ENCODE measurements at places on chromosomes 5 and 9.

GRCh38 chr9:105258225-105258737 is 13.8 kb downstream of the SLC44A1 start:
- no peak for DNase-seq

GRCh38 chr9:125961072-125961471 is 213.9 kb downstream of the PBX3 start:
- DNase-seq, result peak; percentile 88

GRCh38 chr5:668283-668995 is 24.7 kb downstream of the TPPP start:
- no peak for DNase-seq

- no peak for DNase-seq
These were observed 15.3 kb downstream of the MTMR12 start for GRCh38 chr5:32297181-32298058.

- DNase-seq, result peak; percentile 41
These were observed 359.3 kb upstream of the CDH18 start for GRCh38 chr5:20347334-20347733.

DNA sequence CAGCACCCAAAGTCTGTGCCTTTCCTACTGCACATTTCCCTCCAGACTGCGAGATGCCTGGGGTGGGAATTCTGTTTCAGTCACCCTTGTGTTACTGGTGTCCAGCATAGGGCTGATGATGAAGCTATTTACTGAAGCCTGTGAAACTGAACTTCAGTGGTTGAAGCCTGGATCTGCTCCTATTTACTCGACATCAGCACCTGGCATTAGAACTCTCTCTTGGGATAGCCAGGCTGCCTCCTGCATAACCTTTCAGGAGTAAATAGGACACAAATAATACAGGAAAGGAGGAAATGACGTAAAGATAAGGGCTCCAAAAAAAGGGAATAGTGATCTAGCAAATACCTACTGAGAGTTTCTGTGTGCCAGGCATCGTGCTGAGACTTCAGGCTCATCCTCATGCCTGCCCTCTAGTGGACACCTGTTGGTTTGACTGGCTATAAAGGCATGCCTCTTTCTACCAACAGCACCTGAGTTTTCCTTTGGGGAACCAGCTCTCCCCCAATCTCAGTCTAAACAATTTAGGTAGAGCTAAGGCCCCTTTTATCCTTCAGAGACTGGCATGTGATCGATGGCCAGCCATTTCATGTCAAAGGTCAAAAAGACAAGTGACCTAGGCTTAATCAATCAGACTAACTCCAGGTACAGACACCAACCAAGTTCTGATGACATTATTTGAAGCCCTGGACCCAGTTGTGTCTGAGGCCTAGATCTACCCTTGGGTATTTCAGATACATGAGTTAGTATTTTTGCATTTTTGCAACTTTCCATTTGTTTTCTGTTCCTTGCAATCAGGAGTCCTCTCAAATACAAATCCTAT is 192.1 kb upstream of the TRIM32 start:
- DNase-seq, result no peak

- DNase-seq, result peak; percentile 18
These were observed 88.8 kb upstream of the DMRT1 start for GRCh38 chr9:752681-753200.

DNA sequence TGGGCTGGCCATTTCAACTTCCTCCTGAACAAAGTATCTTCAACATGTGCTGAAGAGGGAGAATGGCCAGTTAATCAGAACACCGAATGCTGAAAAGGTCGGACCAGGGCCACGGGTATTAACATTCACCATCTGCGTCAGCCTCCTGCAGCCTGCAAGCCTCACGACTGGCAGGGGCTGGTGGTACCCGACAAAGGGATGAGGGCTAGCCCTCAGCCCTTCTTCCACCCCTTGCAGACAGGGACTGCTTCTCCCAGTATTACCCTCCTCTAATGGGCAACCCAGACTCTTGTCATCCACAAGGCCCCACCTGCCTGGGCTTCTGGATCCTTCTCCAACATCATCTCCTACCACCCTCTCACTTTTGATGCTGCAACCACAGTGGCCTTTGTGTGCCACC is 246.6 kb downstream of the FSTL4 start:
- no peak for DNase-seq

GRCh38 chr5:127297348-127298035 is 6.9 kb downstream of the MEGF10 start:
- no peak for DNase-seq

- DNase-seq, result peak; percentile 80
These were observed 31.6 kb downstream of the LMNB1 start for GRCh38 chr5:126808521-126808988.

DNA sequence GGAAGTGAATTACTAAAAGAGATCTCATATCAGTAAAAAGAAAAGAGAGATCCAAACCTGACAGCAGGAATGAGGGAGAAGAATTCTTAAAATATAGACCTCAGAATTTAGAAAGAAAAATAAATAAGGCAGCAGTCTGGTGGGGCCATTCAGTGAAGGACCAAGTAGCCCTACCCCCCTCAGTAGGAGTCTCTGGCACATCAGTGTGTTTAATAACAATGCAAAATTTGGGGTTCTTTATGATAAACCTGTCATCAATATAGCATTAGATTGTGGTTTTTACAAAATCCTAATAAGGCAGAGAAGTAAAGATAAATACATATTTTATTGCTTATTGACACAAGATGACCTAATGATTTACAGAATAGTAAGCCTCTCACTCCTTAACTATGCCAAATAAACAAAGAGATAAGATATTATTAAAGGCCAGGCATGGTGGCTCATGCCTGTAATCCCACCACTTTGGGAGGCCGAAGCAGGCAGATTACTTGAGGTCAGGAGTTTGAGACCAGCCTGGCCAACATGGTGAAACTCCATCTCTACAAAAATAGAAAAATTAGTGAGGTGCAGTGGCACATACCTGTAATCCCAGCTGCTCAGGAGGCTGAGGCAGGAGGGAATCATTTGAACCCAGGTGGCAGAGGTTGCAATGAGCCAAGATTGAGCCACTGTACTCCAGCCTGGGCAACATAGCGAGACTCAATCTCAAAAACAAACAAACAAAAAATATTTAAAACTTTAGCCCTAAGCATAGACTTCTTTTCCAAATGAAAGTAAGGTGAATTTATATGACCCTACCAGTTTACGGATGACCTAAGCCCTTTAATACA is 108.6 kb downstream of the BASP1 start:
- no peak for DNase-seq

DNA sequence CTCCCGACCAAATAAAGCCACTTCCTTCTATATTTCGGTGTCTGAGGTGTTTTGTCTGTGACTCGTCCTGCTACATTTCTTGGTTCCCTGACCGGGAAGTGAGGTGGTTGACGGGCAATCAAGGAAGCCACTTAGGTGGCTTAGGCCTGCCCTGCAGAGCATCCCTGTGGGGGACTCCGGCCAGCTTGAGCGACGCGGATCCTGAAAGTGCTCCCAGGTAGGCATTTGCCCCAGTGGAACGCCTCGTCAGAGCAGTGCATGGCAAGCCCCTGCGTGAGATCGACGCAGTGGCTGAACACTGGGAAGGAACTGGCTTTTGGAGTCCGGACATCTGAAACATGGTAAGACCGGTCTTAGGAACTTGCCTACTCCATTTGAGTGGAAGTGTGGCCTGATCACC is 157.2 kb upstream of the COX7C start:
- DNase-seq, result no peak

DNA sequence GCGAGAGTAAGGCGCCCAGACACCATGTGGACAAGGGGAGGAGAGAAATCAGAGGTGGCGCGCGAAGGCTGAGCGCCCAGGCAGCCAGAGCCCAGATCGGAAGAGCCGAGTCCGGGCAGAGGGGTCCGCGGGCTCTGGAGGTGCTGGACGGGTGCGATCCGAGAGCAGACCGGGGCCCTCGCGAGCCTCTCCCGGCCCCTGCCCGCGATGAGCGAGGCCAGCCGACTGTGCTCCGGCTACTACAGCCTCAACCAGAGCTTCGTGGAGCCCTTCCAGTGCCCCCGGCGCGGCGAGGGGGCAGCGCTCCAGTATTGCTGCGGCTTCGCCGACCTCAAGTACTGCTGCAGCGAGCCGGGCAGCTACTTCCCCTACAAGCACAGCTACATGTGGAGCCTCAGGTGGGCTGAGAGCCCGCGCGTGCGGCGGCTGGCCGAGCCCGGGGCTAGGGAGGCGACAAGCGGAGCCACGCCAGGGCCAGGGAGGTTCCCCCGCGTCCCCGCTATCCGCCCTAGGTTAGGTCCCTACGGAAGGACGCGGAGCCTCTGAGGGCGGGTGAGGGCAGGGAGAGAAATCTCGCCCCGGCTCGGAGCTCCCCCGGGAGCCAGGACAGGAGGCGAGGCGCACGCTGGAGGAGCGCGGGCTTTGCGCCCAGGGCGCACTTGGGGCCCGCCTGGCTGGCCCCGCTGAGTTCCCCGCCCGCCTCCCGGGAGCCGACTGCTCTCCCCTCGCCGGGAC is at the start of gene SHISAL2B:
SHISAL2B (plus strand) TSS at position 87 of the 735 bp plus-strand sequence; CDS start at position 208, 121 bp downstream.
- DNase-seq, result no peak

GRCh38 chr5:149453618-149454415 is 74.7 kb upstream of the IL17B start:
- DNase-seq, result no peak

GRCh38 chr9:68546596-68547390 is 6.1 kb upstream of the TMEM252 start:
- DNase-seq, result peak; percentile 93

DNA sequence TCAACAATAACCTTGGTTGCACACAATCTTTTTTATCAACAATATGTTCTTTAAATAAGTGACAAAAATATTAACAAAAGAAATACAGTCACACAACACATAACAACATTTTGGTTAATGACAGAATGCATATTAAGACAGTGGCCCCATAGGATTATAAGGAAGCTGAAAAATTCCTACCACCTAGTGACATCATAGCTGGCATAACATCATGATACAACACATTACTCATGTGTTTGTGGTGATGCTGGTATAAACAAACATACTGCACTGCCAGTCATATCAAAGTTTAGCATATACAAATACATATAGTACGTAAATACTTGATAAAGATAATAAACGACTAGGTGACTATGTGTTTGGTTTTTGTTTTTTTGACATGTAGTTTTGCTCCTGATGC is 344.8 kb upstream of the POU5F2 start:
- DNase-seq, result no peak

- DNase-seq, result no peak
These were observed 105.5 kb downstream of the AUH start for GRCh38 chr9:91256235-91256634.

DNA sequence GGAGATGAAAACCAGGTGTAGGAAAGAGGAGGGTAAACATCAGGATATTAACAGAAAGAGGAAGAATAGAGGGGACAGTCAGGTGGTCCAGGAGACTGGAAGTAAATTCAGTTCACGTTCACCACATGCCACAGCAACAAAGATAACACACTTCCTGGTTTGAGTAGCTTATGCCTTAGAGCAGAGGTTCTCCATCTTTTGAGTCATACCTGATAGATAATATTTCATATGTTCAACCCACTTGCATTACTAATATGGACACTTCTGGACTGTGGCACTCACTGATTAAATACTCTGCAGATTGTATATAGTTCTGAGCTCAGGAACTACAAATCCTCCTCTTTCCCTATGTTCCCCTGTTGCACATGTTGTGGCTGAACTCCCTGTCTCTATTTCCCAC is 179.9 kb upstream of the NR3C1 start:
- DNase-seq, result peak; percentile 47

DNA sequence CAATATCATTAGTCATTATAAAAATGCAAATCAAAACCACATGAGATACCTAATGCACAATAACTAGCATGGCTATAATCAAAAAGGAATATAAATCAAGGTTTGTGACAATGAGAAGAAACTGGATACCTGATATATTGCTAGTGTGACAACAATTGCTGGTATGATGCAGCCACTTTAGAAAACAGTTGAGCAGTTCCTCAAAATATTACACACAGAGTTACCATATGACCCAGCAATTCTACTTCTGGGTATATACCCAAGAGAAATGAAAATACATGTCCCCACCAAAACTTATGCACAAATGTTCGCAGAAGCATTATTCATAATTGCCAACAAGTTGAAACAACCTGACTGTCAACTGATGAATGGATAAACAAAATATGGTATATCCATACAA is 339.7 kb upstream of the POU5F2 start:
- DNase-seq, result peak; percentile 47

- peak; percentile 25 for DNase-seq
These were observed 31.4 kb downstream of the COL15A1 start for GRCh38 chr9:98974994-98975712.

DNA sequence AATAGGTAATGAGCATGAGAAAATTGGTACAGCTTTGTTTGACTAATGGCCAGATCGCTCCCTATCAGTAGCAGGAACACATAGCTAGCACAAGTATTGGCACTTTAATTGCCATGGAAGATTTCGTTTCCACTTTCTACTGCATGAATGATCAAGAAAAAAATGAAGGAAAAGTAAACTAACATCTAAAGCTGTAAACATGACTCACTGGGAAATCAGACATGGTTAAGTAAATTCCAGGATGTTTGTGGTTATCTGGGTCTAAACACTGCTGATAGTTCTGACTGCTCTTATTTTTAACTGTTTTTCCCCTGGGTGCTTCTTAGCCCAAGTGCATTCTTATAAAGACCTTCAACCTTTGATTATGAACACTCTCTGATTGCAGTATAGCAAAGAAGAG is 388.9 kb downstream of the NR2F1-AS1 start:
- DNase-seq, result no peak

DNA sequence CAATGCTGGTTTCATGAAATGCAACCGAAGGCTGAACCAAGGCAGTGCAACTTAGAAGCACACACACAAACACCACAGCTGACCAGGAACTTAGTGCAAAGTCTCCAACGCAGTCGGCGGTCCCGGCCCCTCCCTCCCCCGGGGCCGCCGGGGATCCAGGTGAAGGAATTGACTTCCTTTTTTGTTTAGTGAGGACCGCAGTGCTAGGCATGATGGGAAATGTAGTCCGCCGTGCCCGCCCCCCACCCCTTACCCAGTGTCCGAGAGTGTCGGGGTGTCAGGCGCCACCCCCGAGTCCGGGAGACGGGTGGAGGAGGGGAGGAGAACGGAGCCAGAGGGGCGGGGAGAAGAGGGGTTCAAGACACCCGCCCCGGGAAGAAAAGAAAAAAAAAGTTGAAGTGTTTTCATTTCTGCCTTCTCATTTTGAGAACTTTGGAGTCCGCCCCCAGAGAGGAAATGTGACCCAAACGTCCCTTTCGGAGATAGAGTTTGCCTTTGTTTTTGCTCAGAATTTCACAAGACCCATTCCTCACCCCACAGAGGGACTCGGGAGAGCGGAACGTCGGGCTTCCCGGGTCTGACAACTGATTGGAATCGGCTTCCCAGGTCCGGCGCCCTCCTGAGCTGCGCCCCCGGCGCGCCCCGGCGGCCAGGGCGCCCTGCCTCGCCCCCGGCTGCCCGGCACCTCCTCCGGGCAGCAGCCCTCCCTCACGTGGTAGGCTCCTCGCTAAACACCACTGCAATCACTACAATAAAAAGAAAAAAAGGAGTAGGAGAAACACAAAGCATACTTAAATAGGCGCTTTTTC is 2.0 kb downstream of the IER5L start:
- DNase-seq, result peak; percentile 92

- no peak for DNase-seq
These were observed 48.3 kb upstream of the HRH2 start for GRCh38 chr5:175609526-175609925.

DNA sequence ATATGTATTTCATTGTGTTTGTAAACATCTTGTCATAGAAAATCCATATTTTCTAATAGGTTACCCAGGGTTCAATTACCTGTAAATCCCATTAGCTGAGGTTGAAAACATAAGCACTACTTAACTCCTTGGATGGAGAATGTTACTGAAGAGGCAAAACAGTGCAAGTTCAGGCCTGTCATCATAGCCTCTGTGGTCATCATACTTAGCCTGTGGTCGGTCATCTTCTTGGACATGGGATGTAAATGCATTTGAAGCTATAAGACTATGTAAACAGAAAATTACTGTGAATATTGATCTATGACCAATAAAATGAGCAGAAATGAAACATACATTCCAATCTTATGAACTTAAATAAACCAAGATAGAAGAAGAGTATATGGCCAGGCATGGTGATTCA is 164.7 kb downstream of the CHSY3 start:
- no peak for DNase-seq

Data from MV-4-11 (cell line).